Lower lobe of right lung (tissue), 2 donors: ENCODE measurements at places on chromosomes 16 and 17.

GRCh38 chr17:78889531-78889930 is 13.5 kb downstream of the CEP295NL start:
- no peak for DNase-seq

DNA sequence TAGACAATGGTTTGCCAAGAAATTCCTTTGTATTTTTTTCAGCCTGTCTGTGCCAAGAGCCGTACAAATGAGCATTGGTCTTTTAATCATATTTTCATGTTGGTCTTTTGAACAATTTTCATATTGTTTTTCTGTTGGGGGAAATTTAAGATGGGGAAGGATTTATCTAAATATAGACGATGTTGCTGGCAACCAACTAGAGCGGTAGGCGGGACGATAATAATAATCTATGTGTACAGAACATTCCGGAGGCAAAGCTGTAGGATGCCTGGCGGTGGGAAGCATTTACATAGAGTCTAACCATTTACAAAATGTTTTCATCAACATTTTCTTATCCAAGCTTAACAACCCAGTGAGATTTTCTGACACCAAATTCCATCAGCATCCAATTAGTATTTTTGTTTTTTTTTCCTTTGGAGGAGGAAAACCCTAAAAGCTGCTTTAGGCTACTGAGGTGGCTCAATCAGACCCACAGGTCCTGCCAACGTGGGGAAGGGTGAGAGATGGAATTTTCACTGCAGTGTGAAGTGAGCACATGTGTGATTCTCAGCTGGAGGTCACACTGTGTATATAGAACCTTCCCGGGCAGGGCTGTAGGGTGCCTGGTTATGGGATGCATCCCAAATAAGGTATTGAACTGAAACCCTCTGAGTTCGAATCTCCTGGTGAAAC is 11.7 kb upstream of the SEC14L1 start:
- no peak for DNase-seq

DNA sequence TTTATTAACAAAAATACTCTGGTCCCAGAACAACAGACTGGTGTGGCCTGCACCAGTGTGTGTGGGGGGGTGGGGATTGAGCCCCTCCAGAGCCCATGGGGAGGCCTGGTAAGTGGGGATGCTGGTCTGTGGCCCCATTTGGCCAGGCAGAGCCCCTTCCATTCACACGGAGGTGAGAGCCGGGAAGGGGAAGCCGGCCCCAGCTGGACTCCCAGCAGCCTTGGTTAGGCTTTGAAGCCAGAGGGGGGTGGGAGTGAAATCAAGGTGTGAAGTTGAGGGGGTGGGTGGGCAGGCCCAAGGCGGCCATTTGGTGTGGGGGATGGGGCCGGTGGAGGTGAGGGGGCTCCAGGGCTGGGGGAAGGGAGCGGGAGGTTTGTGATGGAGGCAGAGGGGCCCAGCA is 5.9 kb downstream of the TBX6 start:
- DNase-seq, result no peak

- DNase-seq, result no peak
Observed at GRCh38 chr17:19978805-19979211, 1.2 kb upstream of the AKAP10 start.

- DNase-seq, result no peak
Observed at GRCh38 chr17:51372345-51373004, 112.1 kb downstream of the UTP18 start.
